NCI-H524 (cell line): ENCODE measurements at places on chromosomes 12 and 14.
A peak's percentile ranks its signal among the peaks of the same experiment; 100 is the strongest.

GRCh38 chr12:117643971-117644370 is 282.5 kb upstream of the NOS1 start:
- peak; percentile 65 for DNase-seq

DNA sequence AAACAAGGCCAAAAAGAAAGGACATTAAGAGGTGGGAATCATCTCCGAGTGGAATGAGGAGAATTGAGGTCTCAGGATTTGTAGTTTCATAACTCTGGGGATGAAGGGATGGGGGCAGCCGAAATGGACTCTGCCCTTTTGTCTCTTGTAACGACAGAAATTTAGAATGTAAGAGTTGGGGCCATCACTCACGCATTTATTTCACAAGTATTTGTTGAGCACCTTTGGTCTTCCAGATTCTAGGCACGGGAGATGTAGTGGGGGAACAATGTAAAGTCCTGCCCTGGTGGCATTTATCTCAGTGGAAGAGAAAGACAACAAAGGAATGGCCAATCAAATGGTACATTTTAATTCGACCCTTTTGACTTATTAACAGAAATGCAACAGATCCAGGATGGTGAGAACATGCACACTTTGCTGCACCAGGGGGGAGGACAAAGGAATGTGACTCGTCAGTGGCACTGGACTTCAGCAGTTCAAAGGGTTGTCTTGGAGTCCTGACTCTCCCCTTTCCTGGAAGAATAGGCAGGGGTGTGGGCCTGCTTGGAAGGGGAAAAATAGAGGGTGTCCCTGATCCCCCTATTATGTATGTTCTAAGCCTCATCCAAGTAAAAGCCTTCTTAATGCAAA is 102.0 kb downstream of the TMEM30B start:
- DNase-seq: no peak

DNA sequence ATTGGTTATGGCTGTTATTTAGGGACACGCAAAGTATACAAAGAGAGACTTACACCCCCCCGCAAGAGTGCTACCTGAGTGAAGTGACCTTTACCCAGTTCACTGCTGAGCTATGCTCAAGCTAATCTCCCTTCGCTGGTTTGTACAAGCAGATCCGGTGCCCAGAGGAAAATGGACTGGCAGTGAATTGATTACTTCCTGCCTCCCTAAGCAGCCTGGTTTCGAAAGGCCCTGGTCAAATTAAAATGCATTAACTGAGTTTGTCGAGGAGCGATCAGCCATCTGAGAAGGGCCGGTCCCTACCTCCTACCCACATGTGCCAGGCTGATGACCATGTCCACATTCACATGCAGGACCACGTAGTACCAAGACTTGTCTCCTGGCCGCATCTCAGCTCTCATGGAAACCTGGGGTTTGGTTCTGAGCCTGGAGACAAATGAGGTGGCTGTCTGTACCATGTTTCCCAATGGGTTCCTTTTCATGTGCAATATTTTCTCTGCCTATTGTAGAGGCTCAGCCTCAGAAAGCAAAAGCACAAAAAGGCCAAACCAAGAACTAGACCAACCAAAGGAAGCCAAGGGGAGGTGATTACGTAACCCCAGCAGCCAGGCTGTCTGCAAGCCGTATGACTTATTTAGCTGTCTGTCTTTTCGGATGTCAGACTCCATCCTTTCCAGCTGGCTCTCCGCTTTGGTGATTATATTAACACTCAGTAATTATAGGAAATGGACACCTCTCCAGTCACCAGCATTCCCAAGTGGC is 284.7 kb upstream of the PWP1 start:
- DNase-seq: peak; percentile 22

DNA sequence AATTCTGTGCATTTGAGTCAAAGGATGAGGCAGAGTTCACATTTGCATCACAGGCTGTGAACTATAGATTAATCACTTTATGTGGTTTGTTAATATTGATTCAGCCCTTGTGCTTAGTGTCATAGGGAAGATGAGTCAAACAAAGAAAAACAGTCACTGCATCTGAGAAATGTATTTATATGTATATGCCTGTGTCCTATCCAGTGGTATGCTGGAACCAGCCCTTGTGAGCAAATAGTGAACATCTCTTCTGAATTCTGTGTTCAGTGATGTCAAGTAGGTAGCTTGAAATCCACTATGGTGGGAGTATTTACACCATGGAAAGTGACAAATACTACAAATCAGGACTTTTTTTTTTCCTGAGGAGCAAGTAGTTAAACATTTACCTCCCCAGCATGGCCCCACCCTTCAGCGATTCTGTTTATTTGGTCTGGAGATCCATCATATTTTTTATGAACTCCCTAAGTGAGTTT is 128.5 kb downstream of the HMGA2 start:
- DNase-seq: no peak

DNA sequence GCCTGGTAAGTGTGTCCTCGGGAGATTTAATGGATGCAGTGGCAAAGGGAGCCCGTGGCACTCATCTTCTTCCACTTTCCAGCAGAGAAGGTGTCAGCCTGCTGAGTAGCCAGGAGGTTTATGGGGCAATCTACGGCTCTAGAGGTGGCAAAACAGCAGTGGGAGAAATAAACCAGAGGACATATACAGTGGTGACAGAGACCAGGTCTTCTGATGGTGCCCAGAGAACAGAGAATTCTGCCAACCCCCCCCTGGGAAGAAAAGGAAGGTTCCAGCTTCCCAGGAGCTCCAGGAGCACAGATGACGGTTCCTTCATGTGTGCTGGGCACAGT is 43.0 kb downstream of the SMIM41 start:
- no peak for DNase-seq

GRCh38 chr14:40122968-40123648 is 690.9 kb upstream of the FBXO33 start:
- DNase-seq: peak; percentile 86

- no peak for DNase-seq
Observed at GRCh38 chr14:41830714-41831406, 224.2 kb downstream of the LRFN5 start.

GRCh38 chr12:571795-572531 is 91.3 kb downstream of the NINJ2 start:
- no peak for DNase-seq

GRCh38 chr12:49888461-49889151 is 15.1 kb downstream of the FAIM2 start:
- no peak for DNase-seq

DNA sequence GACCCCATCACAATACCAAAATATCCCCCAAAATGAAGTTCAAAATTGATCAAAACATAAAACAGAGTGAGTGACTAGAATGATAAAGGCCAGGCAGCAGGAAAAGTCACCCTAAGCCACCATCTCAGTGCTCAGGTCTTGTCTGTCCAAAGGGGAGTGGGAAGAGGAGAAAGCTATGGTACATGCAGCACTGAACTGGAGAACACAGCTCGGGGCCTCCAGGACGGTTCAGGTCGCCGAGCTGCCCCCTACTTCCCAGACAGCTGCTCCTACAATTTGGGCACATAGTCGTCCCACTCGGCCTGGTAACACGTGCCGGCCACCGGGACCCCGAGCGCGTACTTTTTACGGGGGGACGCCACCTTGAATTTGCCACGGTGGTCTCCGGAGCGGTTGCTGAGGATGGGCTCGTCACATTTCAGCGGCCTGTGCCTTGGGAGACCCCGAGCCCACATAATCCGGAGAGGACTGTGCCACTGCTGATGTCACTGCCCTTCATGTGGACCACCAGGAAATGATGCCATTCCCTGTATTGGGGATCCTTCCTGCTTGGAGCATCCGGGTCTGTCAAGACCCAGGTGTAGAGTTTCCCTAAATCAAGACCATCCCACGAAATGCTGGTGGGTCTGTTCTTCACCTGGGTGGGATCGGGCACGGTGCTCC is 31.6 kb downstream of the AK7 start:
- DNase-seq: no peak

DNA sequence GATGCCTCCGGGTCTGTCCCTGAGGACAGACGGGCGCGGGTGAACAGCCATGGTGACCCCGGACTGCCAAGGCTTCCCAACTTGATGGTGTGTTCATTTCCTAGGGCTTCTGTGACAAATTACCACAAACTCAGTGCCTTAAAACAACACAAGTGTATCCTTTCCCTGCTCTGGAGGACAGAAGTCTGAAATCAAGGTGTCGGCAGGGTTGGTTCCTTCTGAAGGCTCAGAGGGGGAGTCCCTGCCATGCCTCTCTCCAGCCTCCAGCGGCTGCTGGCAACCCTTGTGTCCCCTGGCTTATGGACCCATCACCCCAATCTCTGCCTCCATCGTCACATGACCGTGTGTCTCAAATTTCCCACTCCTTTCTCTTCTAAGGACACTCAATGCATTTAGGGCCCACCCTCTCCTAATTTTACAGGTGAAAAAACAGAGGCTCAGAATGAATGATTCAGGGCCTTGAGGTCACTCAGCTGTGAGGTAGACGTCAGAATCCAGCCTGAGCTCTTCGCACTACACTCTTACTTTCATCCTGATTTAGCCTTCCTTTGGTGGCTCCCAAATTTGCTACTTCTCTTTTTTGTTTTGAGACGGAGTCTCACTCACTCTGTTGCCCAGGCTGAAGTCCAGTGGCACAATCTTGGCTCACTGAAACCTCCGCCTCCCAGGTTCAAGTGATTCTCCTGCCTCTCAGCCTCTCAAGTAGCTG is 45.4 kb downstream of the VCPKMT start:
- DNase-seq: no peak

- peak; percentile 52 for DNase-seq
Observed at GRCh38 chr14:90060965-90061684, 669 bp upstream of the KCNK13 start.

DNA sequence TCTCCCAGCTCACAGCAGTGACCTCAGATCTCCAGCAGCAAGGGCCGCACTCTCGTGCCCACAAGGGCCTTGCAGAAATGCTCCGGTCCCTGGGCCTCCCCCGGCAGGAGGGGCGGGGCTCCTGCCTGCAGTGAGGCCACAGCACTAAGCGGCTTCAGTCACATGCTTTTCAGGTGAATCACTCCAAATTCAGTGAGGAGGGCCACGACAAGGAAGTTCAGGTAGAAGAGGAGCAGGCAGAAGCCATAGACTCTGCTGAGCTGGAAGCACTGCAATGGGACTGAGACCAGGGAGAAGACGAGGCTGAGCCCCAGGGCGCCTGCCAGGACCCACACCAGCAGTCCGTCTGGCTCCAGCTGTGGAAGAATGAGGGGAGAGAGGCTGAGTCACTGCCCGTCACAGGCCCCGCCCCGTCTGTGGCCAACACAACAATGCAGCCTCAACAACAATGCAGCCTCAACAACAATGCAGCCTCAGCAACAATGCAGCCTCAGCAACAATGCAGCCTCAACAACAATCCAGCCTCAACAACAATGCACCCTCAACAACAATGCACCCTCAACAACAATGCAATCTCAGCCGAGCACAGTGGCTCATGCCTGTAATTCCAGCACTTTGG is 35.2 kb downstream of the SLC8B1 start:
- no peak for DNase-seq

GRCh38 chr12:128534906-128535305 is 267.9 kb downstream of the TMEM132C start:
- DNase-seq: no peak

DNA sequence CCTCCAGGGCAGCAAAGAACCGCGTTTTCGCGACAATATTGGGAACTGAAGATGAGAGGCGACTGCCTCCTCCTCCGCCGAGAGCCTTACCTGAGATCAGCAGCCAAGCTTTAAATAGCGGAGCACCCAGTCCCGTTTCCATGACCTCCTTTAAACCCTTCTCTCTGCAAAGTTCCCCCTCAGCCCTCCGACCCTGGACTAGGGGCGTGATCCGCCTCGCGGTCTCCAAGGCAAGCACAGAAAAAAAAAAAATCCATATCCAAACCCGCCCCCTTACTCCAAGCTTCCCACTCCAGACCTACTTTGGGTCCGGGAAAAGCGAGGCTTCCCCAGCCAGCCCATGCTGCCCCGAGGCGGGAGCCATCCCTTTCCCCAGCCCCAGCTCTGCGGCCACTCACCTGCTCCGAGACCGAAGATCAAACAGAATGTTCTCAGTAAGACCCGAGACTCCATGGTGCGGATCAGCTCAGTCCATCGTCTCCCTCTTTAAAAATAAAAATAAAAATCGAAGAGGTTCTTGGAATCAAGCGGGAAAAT is 630 bp downstream of the NELL2 start:
- peak; percentile 30 for DNase-seq

- peak; percentile 61 for DNase-seq
Observed at GRCh38 chr12:50362671-50363070, 33.7 kb downstream of the FAM186A start.

GRCh38 chr12:1425396-1425729 is 169.0 kb downstream of the FBXL14 start:
- no peak for DNase-seq

DNA sequence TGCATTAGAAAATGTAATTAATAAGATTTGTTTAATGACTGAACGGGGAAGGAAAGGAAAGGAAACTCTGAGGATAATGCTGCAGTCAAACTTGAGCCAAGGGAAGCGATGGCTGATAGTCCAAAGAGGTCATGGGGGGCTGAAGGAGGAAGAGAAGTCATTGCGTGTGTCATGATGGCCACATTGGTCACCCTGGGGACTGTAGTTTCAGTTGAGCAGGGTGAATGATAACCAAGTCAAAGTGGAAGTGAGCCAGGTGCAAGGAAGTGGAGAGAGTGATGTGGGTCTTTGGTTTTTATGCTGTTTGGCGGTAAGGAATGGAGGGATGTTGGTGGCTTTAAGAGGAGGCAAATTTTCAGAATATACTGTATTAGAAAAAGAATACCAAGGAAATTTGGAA is 21.6 kb downstream of the C12orf75 start:
- no peak for DNase-seq

- no peak for DNase-seq
Observed at GRCh38 chr12:40469736-40470135, 222.5 kb upstream of the CNTN1 start.

DNA sequence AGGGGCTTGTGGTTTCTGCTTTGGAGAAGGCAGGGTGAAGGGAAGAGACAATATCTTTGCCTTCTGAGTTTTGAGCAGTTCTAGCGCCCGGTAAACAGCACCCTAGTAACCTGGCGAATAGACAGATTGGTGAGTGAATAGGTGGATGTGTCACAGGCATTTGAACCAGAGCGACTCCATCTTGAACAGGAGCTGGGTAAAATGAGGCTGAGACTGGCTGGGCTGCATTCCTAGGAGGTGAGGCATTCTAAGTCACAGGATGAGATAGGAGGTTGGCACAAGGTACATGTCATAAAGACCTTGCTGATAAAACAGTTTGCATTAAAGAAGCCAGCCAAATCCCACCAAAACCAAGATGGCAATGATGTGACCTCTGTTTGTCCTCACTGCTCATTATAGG is 643.6 kb upstream of the TMEM132C start:
- DNase-seq: no peak

DNA sequence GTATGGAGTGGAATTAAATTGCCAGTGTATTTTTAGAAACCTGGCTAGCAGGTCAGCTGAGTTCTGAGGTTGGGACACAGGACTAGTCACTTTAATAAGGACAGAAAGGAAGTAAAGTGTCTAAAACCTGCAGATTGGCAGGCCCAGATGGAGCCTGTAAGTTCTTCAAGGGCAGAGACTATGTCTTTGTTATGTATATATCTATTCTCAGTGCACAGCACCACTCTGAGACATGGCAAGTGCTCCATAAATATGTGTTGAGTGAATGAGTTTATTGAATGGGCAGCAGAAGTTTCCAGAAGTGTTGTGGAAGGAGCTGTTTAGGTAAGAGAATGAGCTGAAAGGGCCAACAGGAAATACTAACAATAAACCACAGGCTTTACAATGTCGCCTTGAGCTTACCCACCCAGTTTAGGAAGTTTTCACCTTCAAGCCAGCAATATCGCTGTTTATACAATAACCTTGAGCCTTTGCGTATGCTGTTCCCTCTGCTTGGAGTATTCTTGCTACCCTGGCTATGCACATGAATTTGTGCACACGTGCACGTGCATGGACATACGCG is 109.5 kb upstream of the TMPO start:
- DNase-seq: no peak
